Muscle of back (tissue), 13 donors: ENCODE measurements at places on chromosomes 5 and 9. TPM values are rescaled to one million over a fixed set of nuclear protein-coding genes. Genes with fewer than 3 reads are reported as not detected.

- no peak for DNase-seq
These were observed 22.5 kb downstream of the FOXD1 start for GRCh38 chr5:73426034-73426433.

DNA sequence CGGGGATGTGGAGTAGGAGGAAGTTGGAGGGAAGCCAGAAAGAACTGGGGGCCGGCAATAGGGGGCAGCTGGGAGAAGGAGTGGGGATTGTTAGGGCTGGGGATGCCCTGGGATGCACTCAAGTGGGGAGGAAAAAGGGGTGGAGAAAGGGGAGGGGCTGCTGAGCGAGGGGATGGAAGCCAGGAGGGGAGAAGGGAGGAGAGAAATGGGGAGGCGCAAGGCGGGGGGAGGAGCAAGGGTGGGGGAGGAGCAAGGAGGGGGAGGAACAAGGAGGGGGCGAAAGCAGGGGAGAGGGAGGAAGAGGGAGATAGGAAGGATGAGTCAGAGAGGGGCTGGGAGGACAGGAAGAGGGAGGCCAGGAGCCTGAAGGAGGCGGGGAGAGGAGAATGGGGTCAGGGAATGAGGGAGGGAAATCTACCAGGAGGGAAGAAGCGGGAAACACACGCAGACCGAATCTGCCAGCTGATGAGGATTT lies 1.6 kb downstream of the IRX4 start:
- DNase-seq = no peak

GRCh38 chr9:94586814-94587213 lies 6.8 kb downstream of the FBP2 start:
- no peak for DNase-seq

GRCh38 chr5:20608567-20608966 lies 620.6 kb upstream of the CDH18 start:
- no peak for DNase-seq

GRCh38 chr5:88108490-88109279 lies 160.0 kb downstream of the TMEM161B start:
- DNase-seq = no peak

DNA sequence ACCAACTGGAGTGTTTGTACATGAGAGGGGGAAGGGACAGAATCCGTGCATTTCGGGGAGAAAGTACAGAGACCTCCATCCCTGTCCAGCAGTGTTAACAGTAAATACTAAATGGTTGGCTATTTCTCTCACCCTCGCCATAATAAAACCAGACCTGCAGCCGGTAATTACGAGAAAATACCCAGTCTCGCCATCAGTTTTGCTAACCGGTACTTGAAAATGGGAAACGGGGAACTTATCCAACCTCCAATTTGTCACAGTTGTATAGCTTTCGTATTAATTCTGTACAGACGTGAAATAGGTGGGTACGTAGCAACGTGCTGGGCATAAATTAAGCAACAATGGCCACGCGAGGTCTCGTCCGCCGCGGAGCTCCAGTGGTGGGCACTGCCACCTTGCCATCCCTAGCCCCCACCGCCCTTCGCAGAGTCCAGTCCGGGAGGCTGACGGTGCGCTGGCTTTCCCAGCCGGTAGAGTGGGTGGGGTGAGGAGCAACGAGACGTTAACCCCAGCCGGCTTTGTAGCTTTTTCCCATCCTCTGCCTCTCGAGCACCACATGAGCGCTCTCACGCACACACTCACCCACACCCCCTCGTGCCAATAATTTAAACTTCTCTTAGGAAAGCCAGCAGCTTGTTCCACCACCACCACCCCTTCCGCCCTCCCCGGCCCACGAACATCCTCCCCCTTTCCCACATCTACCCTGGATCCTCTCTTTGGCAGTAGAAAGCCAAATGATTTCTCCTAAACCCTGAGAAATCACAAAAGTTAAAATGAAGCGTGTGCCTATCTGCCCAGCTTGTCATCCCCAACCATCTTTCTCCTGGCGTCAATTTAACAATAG lies 1.8 kb downstream of the ELAVL2 start:
- DNase-seq = no peak

GRCh38 chr9:93891549-93892310 lies 63.4 kb downstream of the BARX1 start:
- no peak for DNase-seq

DNA sequence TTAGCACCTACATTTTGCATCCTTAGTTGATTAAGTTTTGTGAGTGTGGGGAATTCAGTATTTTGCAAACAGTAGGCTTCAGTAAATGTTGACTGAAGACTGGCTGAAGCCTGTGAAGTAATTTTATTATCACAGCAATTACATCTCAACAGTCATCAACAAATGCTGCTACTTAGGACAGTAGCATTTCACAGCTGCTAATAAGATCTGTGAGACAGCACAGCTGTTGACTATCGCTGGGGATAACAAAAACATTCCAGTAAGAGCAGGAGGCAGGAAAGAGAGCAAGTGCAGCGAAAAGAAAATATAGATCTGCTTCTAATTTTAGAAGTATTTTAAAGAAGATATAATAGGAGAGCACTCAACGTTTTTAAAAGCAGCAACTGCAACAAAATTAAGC lies 117.3 kb upstream of the FGF10 start:
- DNase-seq = no peak

- DNase-seq = no peak
These were observed 177.8 kb upstream of the PTGER4 start for GRCh38 chr5:40501711-40502444.

DNA sequence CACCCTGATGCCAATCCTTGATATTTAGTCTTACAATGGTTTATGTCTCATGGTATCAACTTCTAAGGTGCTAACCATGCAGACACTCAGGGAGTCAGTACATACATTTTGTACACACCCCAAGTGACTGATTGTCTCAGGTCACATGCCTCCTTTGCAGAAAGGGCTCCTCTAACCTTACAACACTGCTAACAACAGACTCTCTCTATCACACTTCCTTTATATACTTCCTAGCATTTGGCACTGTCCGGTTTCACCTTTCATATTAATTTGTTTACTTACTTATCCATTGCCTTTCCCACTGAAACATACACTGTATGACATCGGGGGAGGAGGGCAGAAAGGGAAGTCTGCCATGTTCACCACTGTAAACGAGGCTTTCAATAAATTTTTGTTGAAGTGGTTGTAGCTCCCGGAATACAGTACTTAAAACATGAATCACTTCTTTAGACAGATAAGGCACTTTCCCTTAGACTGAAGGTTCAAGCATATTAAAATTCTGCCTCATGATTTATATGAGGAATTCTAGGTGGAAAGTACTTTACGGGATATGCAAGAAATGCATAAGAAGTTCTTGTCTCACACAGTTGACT lies 20.6 kb downstream of the EMB start:
- DNase-seq = no peak

CDC20B gene
- polyA plus RNA-seq = not detected

SLIT3 gene
- polyA plus RNA-seq = 9.1 TPM

SUSD3 gene
- polyA plus RNA-seq = 2.3 TPM

WDR31 gene
- 2.6 TPM for polyA plus RNA-seq
